GM12864 (cell line): ENCODE measurements at places on chromosomes 1 and 21.

DNA sequence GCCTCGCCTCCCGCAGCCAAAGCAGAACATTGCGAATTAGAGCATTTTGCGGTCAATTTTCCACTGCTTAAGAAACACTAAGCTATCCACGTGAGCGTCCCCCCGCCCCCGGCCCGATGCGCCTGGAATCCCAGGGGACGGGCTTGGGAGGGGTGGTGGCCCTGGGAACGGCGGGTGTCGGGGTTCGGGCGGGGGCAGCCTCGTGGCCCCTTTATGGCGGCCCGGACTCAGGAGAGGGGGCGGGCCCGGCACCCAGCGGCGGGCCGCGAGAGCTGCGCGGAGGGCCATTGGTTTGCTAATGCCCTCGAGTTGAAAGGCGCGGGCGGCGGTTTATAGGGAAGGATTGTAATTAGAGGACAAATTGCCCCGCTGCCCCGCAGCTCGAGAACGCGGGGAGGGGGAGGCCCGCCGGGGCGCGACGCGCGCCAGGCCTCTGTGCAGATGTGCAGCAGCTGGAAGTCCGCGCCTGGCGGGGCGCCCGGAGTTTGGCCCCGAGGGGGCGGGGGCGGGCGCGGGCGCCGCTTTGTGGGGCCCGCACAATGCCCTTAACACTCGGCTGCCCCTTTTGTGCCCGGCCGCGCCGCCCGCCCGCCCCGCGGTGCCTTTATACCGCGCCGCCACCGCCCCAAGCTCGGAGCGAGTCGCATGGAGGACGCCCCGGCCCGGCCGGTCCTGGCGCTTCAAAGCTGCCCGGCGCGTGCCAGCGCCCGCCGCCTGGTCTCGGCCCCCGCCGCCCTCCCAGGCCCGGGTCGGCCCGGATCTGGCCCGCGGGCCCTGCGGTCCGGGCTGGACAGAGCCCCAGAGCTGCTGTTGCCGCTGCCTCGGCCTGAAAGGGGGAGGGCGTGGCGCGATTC is 1.9 kb upstream of the HES3 start:
- DNase-seq: no peak

- DNase-seq: no peak
Measured at GRCh38 chr1:100583827-100584226, 45.9 kb downstream of the GPR88 start.

DNA sequence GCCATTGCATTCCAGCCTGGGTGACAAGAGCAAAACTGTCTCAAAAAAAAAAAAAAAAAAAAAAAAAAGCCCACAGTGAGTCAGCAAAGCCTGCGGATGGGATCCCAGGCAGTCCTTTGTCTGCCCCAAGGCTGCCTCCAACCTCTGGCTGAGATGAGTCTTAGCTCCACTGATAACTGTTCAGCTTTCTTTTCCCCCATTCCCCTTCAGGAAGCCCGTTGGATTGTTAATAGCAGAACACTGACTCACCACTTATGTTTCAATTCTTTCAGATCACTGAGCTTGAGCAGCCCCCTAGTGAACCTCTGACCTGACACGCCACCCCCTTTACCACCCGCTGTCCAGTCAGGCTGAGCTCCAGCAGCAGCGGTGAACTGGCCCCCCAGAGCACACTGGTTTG is 57.5 kb downstream of the ERG start:
- DNase-seq: no peak

- DNase-seq: no peak
Measured at GRCh38 chr1:115544131-115544530, 97.6 kb upstream of the VANGL1 start.

DNA sequence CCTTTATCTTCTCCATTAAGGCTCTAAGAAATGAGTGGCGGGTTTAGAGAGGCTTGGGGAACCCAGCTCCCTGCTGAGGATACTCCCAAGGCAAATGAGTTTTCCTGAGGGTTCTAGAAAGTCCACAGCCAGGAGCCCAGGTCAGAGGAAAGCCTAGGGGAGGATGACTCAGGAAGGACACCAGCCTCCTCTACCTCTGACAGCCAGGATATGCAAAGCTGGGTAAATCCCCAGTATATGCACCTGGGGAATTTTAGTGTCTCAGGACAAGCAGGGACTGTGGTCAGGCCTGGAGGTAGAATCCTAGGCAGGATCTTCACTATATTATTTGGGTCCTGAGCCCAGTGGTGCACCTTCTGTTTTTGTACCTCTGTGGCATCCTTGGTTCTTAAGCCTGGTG is 23.5 kb upstream of the WNT4 start:
- no peak for DNase-seq

GRCh38 chr1:203454986-203455471 is 20.6 kb upstream of the PRELP start:
- DNase-seq: no peak

- DNase-seq: no peak
Measured at GRCh38 chr1:185033686-185034085, 11.7 kb upstream of the RNF2 start.
